ENCODE measurements at places on chromosomes 5 and 9.
A peak's percentile ranks its signal among the peaks of the same experiment; 100 is the strongest.

GRCh38 chr9:117002686-117003085 is 315.6 kb downstream of the TRIM32 start:
- no peak for DNase-seq

DNA sequence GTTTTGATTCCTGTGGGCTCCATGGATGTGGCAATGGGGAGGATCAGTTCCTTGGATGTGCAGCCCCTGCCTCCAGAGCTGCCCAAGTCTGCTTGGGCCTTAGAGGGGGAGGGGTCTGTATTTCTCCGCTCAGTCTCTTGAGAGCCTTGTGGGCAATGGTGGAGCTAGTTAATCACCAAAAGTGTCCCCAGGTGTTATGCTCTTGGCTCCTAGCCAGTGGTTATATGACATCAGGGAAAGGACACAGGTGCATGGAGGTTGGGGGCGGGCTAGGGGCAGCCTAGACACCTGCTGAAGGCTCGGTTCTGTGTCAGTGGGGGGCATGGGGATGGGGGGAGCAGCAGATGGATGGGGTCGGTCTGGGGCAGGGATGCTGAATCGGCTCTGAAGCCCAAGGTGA is 12.4 kb upstream of the ARAP3 start:
- no peak for DNase-seq

GRCh38 chr9:78828521-78828920 is 531.6 kb downstream of the PSAT1 start:
- no peak for DNase-seq

- DNase-seq = no peak
Observed at GRCh38 chr9:30913331-30913730, 1471.1 kb upstream of the ACO1 start.

DNA sequence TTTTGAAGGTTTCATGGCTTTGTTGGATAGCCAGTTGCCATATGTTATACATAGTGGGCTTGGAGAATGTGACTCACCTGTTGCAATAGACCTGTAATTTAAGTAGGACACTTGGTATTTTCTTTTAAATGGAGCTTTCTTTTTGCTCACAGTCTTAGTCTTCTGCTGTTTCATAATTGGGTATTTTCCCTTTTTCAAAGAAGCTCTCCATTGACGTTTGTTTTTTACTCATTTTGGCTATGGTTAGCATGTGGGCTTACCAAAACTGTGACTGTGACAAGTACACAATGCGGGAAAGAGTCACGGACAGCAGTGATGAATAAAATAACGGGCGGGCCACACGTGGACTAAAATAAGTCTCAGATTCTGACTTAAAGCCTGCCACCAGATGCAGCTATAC is 23.2 kb upstream of the RNF20 start:
- DNase-seq = no peak

GRCh38 chr9:79357194-79357593 is 214.6 kb upstream of the TLE4 start:
- no peak for DNase-seq

- peak; percentile 21 for DNase-seq
Observed at GRCh38 chr5:139078345-139078744, 119.8 kb downstream of the SIL1 start.

GRCh38 chr9:86664603-86665002 is 282.7 kb downstream of the GAS1 start:
- DNase-seq = no peak

GRCh38 chr5:153719324-153719723 is 228.9 kb downstream of the GRIA1 start:
- DNase-seq = no peak

- no peak for DNase-seq
Observed at GRCh38 chr5:60797482-60798153, 46.5 kb downstream of the ELOVL7 start.

- no peak for DNase-seq
Observed at GRCh38 chr5:6340100-6340499, 38.2 kb downstream of the MED10 start.

DNA sequence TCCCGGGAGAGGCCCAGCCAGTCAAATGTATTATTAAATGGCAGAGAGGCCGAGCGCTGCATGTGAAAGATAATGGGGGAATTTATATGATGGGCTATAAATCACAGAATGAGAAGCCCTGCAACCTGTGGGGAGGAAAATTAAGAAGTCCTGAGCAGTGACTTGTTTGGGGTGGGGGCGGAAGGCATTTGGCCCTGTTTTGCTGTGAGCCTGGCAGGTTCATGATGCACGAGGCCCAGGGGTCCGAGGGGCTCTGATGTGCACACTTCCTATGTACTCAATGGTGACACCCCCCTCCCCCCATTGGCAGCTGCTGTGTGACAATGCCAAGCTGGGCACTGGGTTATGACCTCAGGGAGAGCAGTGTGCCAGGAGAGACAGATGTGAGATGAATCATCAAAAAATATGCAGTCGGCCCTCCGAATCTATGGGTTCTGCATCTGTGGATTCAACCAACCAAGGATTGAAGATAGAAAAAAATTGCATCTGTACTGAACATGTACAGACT is 13.7 kb upstream of the DAB2IP start:
- DNase-seq = no peak

- DNase-seq = no peak
Observed at GRCh38 chr9:127066060-127066850, 56.2 kb downstream of the ANGPTL2 start.

DNA sequence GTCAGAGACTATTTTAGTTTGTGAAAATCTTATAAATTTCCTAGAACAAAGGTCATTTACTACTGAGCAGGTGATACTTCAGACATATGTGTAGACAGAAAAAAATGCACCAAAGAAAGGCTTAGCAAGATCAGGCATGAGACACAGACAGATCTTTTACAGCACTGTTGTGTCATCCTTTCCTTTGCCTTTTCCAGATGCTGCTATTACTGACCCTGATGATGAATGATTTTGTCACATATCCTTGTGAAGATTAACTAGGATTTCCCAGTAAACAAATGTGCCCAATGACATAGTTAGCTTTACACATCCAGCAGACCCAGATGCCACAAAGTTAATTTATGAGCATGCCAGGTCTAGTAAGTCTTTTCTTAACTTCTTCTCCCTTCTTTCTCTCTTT is 68.2 kb downstream of the DMRTA1 start:
- DNase-seq = no peak

DNA sequence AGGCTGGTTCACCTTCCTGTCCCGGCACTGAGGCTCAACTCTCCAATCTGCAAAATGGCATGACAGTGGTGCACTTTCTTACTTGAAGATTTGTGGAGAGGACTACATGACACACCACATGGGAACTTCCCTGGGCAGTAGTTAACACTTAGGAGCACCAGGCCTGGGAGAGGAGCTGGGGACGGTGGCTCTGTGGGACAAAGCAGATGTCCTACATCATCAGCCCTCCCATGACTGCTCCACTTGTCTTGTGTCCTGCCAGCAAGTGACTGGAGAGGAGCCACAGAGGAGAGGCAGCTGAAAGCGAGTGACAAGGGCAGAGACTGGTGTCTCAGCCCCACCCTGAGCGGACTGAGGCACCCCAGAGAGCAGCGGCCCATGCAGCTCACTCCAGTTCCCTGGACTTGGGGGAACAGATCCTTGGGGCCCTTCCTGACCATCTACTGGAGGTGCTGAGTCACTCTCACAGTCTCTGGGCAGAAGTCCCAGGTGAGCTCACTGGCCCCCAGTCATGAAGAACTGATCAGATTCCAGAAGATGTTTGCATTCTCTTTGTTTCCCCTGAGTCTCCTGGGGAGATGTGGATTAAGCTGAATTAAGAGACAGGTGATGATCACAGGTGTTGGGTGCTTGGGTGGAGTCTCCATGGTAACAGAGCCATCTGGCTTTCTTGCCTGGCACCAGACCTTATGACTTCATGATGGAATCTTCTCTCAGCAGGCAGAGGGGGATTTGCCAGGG is 13.2 kb upstream of the SLC25A48 start:
- no peak for DNase-seq

GRCh38 chr5:126448720-126449119 is 25.5 kb downstream of the GRAMD2B start:
- DNase-seq = no peak

- DNase-seq = peak; percentile 94
Observed at GRCh38 chr9:124197177-124198095, 60.3 kb upstream of the NEK6 start.

GRCh38 chr5:6302684-6303083 is 75.7 kb downstream of the MED10 start:
- no peak for DNase-seq

- DNase-seq = no peak
Observed at GRCh38 chr5:127013407-127013806, 17.0 kb downstream of the MARCHF3 start.

- DNase-seq = peak; percentile 5
Observed at GRCh38 chr9:600006-600405, 241.5 kb upstream of the DMRT1 start.

DNA sequence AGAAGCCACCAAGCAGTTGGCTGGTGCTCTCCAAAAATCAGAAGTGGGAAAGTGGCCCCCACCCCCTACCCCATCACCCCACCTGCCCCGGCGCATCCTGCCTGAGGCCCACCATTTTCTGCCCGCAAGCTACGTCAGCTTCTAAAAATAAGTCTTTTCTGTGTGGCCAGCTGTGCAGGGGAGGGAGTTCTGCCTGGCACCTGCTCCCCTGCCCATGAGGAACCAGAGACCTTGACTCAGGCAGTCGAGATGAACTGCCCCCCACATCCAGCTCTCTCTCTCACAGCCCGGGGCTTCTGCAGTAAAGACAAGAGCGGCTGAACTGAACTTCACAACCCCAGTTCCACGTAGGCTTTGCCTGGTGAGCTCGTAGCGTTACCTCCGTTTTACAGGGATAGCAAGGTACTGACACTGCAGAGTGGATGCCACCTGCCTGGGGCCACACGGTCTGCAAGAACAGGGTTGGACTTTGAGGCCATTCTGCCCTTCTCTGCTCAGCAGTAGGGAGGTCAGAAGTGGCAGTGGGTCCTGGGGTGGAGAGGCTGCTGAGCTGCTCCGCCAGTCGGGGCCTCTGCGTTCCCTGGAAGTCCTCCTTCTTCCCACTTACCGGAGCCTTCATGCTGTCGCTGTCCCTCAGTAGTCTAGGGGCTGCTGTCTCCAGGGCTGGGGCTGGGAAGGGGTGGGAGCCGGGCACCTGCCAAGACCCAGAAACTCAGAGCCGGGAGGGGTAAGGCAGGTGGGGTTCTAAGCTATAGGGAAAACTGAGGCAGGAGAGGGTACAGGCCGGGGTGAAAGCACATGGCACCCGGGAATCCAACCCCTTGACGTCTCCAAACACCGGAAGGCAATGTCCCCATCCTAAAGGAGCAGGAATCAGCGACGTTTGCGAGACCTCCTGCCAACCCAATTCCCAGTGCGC is 781 bp downstream of the ST6GALNAC4 start:
- DNase-seq = no peak

DNA sequence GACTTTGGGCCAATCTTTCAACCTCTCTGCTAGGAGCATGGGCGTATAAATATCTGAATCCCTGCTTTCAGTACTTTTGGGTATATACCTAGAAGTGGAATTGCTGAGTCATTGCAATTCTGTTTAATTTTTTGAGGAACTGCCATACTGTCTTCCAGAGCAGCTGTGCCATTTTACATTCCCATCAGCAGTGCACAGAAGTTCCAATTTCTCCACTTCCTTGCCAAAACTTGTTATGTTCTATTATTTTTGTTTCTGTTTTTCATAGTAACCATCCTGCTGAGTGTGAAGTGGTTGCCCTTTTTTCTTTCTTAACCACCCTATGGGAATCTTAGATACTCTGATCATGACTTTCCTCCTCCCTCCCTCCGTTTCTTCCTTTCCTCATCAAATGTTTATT is 11.1 kb upstream of the CCIN start:
- peak; percentile 45 for DNase-seq

GRCh38 chr9:137398561-137399468 is 24.1 kb downstream of the EXD3 start:
- no peak for DNase-seq

- peak; percentile 71 for DNase-seq
Observed at GRCh38 chr9:130768265-130768664, 66.8 kb upstream of the ABL1 start.

- DNase-seq = no peak
Observed at GRCh38 chr5:152285764-152286163, 119.3 kb downstream of the NMUR2 start.

- peak; percentile 3 for DNase-seq
Observed at GRCh38 chr5:37839407-37840052, at the start of gene GDNF. Gene GDNF (minus strand): TSS chr5:37840041. CDS start chr5:37834796, 5,245 bp downstream.

- DNase-seq = no peak
Observed at GRCh38 chr5:100772006-100772405, 131.1 kb downstream of the ST8SIA4 start.

- no peak for DNase-seq
Observed at GRCh38 chr5:50800410-50800809, 134.0 kb downstream of the PARP8 start.

GRCh38 chr5:178234750-178235587 is 2.4 kb upstream of the PHYKPL start:
- peak; percentile 78 for DNase-seq

DNA sequence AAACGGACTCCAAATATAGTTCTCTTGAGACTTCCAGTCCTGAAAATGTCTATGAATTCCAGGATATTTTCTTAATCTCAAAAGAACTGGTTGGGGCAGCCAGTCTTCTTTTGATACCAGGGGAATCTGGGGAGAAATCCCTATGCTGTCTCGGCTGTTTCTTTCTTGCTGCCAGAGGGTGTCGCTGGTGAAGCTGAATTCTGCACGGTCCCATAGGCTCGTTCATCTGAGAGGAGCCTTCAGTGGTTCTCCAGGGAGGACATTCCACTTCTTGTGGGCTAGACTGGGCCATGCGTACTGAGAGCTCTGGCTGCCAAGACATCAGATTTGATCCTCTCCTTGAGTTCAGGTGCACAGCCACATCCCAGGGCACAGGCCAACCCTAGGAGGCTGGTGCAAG is 155.0 kb upstream of the CLINT1 start:
- DNase-seq = peak; percentile 17

DNA sequence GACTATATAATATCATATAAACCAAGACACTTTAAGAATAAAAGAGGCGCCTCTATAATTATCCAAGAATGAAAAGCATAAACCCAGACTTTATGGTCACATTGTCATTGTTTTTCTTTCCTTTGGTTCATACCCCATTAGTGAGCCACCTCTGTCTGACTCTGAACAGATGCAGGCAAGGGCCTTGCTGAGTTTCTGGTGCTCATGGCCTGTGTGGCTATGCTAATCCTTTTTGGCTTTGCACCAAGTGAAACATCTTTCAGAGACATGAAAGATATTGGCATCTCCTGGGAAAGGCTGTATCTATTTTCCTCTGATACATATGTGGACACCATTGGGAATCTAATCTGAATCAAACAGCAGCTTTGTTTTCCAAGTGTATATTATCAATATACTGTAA is 222.5 kb downstream of the CHSY3 start:
- DNase-seq = no peak
